GM13976 (cell line): ENCODE measurements at places on chromosomes 6 and 20.

- no peak for DNase-seq
Measured at GRCh38 chr20:63459070-63459380, 13.4 kb downstream of the KCNQ2 start.

DNA sequence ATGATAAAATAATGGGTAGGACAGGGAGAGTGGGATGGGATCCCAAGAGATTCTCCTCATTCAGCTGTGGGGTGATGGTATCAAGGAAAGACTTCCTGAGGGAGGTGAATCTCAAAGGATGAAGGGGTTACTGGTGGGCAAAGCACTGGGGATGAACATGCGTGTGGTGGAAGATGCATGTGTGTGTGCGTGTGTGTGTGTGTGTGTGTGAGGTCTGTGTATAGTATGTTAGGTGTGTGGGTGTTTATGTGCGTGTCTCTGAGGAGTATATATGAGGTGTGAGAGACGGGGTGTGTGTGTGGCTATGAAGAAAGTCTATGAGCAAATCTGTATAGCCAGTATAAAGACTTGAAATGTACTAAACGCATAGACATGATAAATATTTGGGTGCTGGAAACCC is 220.0 kb upstream of the MYLIP start:
- no peak for DNase-seq

- no peak for DNase-seq
Measured at GRCh38 chr20:37494301-37494700, 26.7 kb upstream of the NNAT start.

- DNase-seq: no peak
Measured at GRCh38 chr6:71977884-71978283, 91.5 kb downstream of the RIMS1 start.

- DNase-seq: no peak
Measured at GRCh38 chr6:116057766-116058165, 2.9 kb downstream of the FRK start.

GRCh38 chr6:36968266-36968977 is 13.9 kb downstream of the PI16 start:
- DNase-seq: no peak
